Motor neuron (in vitro differentiated cells): ENCODE measurements at places on chromosomes 4 and X.

DNA sequence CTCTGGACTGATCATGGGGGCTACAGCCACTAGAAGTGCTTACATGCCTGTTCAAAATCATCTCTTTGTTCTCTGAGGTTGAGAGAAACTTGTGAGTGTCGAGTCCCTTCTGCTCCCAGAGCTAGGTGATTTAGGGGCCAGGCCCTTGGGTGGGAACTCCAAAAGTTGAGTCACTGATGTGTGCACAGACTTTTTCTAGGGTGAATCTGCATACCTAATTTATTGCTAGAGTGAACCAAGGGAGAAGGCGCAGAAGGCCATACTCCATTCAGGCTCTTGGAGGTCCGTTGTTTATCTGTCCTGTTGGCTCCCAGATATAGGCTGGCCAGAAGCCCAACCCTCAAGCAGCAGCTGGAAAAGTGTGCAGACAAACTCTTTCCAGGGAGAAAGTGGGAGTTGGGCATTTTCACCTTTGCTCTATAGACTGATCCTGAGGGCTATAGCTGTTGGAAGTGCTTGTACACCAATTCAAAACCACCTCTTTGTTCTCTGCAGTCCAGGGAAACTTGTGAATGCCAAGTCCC, 80.8 kb upstream of the ARX start:
- ATAC-seq, result peak; percentile 92

GRCh38 chr4:84973856-84974255, 7.4 kb upstream of the WDFY3 start:
- ATAC-seq, result no peak

DNA sequence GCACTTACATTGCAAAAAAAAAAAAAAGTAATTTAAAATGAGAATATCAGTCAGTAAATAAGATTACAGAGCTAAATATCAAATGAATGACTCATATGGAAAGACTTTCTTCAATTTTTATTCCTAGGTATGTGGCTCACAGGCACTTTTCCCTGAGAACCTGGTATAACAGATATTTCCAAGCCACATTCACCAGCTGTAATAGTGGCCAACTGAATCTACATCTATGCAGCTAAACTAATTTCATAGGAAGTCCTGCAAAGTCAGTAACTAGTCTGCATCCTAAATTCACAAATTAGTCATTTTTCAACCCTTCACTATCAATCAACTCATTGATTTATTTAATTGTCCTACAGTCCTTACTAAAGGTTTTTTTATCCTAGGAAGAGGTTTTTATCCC, 5.6 kb downstream of the PDE5A start:
- no peak for ATAC-seq

GRCh38 chrX:13923845-13924244, 105.8 kb downstream of the GEMIN8 start:
- ATAC-seq, result no peak

DNA sequence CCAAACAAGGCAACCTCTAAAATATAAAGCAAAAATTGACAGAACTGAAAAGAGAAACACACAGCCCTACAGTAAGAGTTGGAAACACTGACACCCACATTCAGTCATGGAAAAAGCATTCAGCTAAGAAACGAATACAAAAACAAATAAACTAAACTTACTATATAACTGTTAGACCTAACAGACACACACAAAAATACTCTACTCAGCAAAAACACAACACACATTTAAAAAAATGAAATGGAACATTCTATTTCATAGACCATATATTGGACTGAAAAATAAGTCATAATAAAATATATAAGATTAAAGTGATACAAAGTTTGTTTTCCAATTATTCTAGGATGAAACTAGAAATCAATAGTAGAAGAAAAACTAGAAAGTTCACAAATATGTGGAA, 488.8 kb upstream of the POU3F4 start:
- no peak for ATAC-seq

GRCh38 chr4:38381788-38382187, 282.2 kb upstream of the KLF3 start:
- ATAC-seq, result no peak

GRCh38 chr4:41594432-41594831, 56.5 kb downstream of the LIMCH1 start:
- peak; percentile 71 for ATAC-seq

DNA sequence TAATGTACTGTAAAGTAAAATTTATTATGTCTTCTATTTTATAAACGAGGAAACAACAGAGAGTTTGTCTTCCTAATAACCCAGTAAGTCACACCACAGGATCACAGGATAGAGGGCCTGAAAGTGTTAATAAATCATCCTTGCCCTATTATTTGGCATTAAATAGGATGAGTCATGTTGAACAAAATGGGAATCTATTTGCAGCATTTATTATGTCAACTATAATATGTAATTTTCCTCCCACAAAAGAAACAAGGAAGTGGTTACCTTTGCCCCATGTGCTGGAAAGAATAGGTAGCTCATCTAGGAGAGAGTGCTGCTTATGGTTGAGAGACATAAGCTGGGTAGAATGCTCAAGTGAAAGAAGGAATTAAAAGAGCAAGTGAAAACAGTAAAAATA, 237.6 kb upstream of the NDST3 start:
- ATAC-seq, result no peak
